ENCODE measurements at places on chromosomes 13 and 19. TPM values are rescaled to one million over a fixed set of nuclear protein-coding genes. Genes with fewer than 3 reads are reported as not detected.

ZNF571 gene
- total RNA-seq, result 2.5 TPM

LILRA1 gene
- 0.09 TPM for total RNA-seq

CEACAM20 gene
- not detected for total RNA-seq

INAFM1 gene
- 10.6 TPM for total RNA-seq

EVI5L gene
- total RNA-seq, result 4.9 TPM

CEACAM6 gene
- total RNA-seq, result 7.8 TPM

DOHH gene
- 3.2 TPM for total RNA-seq

ADGRE1 gene
- total RNA-seq, result 0.14 TPM

KLK6 gene
- not detected for total RNA-seq

IQCN gene
- total RNA-seq, result 1.2 TPM

C19orf67 gene
- not detected for total RNA-seq

OR7D2 gene
- total RNA-seq, result not detected

ZSCAN4 gene
- total RNA-seq, result 0.09 TPM

SYT5 gene
- 1.3 TPM for total RNA-seq

PDX1 gene
- total RNA-seq, result 13.8 TPM

ZNF587 gene
- 16.4 TPM for total RNA-seq

SPINT2 gene
- total RNA-seq, result 140 TPM

TMIGD2 gene
- 0.28 TPM for total RNA-seq

FGF21 gene
- total RNA-seq, result not detected

C5AR2 gene
- total RNA-seq, result 1.2 TPM

PEX11G gene
- total RNA-seq, result 2.3 TPM

CYP2B6 gene
- not detected for total RNA-seq

WDR87 gene
- total RNA-seq, result not detected

All from pancreas (tissue), 10 donors.